Tongue (tissue), 3 donors: ENCODE measurements at places on chromosomes 4 and X. TPM values are rescaled to one million over a fixed set of nuclear protein-coding genes. Genes with fewer than 3 reads are reported as not detected.

GRCh38 chr4:79042079-79042674, 102.9 kb upstream of the PAQR3 start:
- peak; percentile 73 for DNase-seq

DNA sequence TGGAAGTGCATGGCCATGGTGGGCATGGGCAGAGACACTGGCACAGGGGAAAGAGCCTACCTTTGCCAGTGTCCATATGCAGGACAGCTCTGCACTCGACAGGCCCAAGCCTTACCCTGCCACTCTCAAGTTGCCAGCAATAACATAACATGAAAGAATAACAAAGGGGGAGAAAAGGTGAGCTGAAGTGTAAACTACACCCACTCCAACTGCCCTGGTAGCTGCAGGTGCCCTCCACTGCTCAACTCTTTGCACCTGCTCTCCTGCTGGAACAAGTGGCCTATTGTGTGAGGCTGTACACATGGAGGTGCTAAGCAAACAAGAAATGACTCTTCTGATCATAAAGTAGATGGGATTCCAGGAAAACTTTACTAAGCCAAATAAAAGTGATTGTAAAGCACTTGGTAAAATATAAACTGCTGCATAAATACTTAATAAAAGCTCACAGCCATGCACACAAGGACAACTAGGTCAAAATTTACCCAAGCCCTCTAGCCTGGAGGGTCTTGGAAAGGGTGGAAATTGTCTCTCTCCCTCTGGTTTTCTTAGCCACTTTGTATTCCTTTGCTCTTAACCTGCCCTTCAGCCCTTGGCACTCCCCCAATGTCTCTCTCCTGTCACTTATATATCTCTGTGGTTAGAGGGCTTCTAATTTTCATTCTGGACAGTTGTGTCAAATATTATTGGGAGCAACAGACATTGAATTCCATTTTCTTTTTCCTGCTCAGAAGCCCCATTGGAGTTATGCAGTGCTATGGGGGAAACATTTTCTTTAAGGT, 261.2 kb upstream of the GPC4 start:
- DNase-seq, result no peak

DNA sequence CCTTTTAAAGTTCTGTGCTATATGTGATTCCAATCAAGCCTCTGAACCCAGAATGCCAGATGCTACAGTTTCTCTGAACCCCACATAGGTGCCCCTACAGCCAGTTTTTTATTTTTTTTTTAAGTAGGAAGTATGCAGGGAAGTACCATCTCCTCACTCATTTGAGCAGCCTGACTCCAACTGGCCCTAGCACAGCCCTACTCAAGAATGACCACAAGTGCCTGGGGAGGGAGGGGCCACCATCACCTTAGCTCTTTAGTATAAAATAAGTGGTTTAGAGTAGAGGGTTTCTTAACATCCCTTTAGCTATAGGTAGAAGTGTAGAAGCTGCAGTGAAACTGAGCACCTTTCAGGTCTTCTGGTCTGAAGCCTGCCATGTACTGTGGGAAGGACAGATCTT, 14.4 kb downstream of the MSN start:
- no peak for DNase-seq

DNA sequence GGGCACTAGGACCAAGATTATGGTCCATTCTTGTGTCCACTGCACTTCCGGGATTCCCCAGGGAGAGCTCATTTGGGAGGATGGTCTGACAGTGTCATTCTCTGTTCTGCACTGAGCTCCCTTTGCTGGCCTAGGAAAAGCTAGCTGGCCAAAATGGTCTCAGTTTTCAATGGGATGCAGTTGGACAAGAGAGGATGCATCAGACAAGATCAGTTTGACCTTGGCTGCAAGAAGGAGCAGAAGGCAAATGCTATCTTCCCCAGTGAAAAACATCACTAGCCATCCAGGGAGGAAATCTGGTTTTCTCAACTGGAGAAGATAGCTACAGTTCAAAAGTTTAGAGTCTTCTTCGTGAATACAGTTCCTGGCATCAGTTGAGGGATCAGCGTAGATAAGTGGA, 221.1 kb downstream of the PTTG2 start:
- no peak for DNase-seq

DNA sequence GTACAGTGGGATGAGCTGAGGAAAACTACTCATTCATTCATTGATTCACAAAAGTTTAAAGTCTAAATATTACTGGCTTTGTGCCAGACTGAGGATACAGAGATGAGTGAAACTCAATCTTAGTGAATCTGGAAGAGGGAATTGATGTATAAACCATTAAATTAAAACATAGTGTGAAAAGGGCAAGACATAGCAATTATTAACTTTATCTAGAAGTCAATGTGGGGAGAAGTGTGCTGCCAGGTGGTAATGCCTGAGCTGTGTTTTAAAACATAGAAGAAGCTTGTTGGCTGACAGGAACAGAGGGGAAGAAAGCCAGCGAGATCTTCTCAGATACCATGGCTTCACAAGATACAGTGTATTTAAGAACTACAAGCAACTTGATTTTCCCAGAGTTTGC, 153.4 kb downstream of the BMPR1B start:
- DNase-seq, result no peak

- no peak for DNase-seq
These were observed 22.8 kb downstream of the GPRIN3 start for GRCh38 chr4:89284828-89285227.

GRCh38 chr4:65167719-65168118, 502.6 kb downstream of the EPHA5 start:
- DNase-seq, result no peak

- DNase-seq, result no peak
These were observed 52.6 kb downstream of the HMX1 start for GRCh38 chr4:8819019-8819418.

DNA sequence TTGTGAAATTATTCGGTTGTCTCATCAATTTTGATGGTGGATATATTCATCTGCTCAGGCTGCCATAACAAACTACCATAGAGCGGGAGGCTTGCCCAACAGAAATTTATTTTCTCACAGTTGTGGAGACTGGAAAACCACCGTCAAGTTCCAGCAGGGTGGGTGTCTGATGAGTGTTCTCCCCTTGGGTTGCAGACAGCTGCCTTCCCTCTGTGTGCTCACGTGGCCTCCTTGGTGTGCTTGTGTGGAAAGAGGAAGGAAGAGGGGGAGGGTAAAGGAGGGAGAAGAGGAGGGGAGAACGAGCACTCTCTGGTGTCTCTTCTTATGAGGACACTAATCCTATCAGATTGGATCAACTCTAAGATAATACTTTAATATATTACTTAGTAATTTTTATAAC, 123.8 kb upstream of the TEX13D start:
- peak; percentile 73 for DNase-seq

DNA sequence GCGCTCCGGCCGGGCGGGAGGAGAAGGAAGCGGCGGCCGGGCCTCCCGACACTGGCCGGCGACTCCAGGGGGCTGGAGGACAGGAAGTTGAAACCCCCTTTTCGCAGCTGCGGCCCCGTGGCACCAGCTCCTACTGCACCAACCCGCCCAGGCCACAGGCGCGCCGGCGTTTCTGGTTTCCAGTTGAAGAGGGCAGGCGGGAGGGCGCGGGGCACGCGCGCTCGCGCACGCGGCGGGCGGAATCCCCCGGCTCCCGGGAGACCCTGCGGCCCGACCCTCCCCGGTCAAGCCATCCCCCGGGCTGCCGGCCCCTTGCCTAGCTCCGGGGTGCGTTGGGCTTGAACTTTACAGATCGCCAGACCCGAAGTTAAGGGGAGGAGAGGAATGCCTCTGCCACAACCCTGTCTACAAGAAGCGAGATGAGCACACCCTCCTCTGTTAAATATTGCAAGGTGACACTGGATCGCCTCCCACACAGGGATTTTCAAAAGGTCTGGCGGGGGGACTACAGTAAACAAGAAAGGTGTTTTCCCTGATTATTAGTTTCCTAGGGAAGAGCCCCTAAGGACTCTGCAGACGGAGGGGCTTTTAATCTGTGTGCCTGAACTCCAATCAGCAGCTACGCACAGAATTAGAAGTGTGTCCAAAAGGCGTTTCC, 1.4 kb downstream of the ELOVL6 start:
- peak; percentile 79 for DNase-seq

- DNase-seq, result no peak
These were observed 696.1 kb downstream of the TGIF2LX start for GRCh38 chrX:90617710-90618325.

DNA sequence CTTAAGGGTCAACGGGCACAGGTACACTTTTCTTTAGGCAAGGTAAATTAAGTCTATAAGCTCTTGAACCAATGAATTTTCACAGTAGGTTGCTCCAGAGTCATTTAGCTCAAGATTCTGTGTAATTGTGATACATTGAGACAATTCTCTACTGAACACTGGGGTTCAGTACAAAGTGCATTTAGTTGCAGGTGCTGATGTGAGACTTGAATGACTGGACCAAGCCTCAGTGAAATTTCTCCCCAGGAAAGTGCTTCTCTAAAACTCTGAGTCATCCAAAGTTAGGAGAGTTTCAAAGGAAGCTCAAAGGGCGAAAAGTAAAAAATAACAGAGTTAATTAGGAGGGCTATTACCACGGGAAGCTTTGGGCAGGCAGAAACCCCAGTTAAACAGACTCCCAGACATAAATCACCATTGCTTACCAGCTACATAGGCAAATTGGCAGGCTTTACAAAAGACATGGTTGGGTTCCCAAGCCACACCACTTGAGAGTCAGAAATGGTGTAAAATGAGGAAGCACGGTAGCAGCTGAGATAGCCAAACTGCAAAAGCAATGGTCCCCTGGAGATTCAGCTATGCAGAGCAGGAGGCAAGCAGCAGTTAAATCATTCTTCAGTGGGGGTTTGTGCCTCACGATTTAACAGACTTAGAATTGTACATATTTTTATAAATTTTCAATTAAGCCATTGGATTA, 202.6 kb downstream of the PCDH19 start:
- DNase-seq, result no peak

DNA sequence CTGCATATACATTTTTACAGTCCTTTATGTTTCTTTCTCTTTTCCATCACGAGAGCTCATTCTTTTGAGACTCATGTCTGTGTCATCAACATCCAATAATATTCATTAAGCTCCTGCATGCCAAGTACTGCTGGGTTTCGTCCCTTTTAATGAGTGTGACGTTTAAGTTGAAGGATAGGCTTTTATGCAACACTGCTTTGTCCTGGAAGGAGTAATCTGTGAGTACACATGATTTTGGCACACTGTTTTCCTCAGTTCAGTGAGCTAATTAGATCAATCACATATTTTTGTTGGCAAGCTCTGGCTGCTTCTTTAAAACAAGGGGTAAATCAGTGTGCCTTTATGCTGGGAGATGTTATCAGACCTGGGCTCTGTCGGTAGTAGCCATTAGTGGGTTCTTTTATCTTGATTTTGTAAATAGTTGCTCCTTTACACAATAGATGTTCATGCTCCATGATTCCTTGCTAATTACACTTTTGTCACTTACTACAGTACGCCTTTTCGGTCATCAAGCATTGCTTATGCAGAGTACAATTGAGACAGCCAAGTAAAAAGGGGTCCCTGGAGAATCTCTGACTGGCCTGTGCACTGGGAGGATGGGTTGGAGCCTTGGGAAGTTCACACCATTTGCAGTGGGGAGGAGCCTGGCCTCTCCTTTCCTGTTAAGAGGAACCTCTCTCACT, 132.6 kb downstream of the FHIP1A start:
- peak; percentile 38 for DNase-seq

GRCh38 chr4:73721435-73721834, 18.9 kb upstream of the CXCL8 start:
- no peak for DNase-seq

DNA sequence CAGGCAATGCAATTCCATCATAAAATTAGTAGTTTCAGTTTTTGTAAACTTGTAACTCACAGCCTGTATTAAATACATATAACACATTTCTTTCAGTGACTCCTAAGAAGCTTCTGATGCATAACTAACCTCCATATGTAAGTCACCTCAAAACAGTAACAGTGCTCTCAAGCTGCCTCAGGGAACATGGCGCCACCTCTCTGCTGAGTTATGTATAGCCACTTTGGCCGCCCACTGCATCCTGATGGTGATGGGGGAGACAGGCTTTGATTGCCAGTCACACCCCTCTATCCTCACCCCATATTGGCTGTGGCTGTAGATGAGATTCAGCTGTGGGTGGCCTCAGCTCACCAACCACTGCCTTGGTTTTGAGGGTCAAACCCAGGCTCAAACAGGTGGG, 54.3 kb downstream of the LRBA start:
- DNase-seq, result no peak

The PRRG1 gene
- total RNA-seq, result 16.0 TPM

The MAGEA11 gene
- total RNA-seq, result 0.82 TPM

The CXCL3 gene
- total RNA-seq, result 1.4 TPM

The ARHGAP36 gene
- 172 TPM for total RNA-seq

The GPRASP2 gene
- total RNA-seq, result 48.4 TPM
